ENCODE measurements at places on chromosomes 3 and 15. TPM values are rescaled to one million over a fixed set of nuclear protein-coding genes. Genes with fewer than 3 reads are reported as not detected.

The TMEM266 gene
- total RNA-seq: not detected

The DET1 gene
- 4.4 TPM for total RNA-seq

The FNDC3B gene
- 15.8 TPM for total RNA-seq

- DNase-seq: no peak
Observed at GRCh38 chr15:80739919-80740318, 39.3 kb upstream of the CEMIP start.

- no peak for DNase-seq
Observed at GRCh38 chr15:60660290-60661051, 181.5 kb upstream of the ICE2 start.

GRCh38 chr3:63740116-63740515, 79.0 kb upstream of the C3orf49 start:
- DNase-seq: no peak

DNA sequence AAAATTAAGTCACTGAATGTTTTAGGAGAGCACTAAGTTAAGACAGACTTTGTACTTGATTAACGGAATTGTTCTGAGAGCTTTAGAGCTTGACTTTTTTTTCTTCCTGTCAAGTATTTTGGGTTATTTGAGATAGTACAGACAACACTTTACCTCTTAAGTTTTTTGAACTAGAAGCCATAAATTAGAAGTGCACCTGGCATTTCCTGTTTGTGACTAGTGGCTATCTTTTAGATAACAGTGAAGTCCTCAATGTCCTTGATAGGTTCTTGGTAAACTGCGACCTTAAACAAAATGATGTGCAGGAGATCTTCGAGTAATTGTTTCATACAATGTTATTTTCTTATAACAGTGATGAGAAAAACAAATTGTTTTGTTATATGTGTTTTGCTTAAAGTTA, 213.9 kb downstream of the TP63 start:
- DNase-seq: no peak

- no peak for DNase-seq
Observed at GRCh38 chr3:134370611-134371531, 3.4 kb downstream of the AMOTL2 start.

All from activated naive CD8-positive, alpha-beta T cell treated with anti-CD3 and anti-CD28 coated beads, Interleukin-2, amount 10 ng/mL, durations not matched to agents 7 days and 5 days (primary cell).